Fibroblast of the aortic adventitia (primary cell): ENCODE measurements at places on chromosomes 7 and 10. TPM values are rescaled to one million over a fixed set of nuclear protein-coding genes. Genes with fewer than 3 reads are reported as not detected.

The SPDYE5 gene
- 0.09 TPM in 1 of 2 replicates, not detected in the other for total RNA-seq

The FAS gene
- 55.5 and 61.9 TPM in 2 replicates for total RNA-seq

The ODAD2 gene
- total RNA-seq, result 0.18 and 0.57 TPM in 2 replicates

The STAG3 gene
- total RNA-seq, result 0.90 and 4.8 TPM in 2 replicates

The ZNF487 gene
- 6.1 and 36.5 TPM in 2 replicates for total RNA-seq

The KCNIP2 gene
- total RNA-seq, result 0.82 and 1.2 TPM in 2 replicates

The NRG3 gene
- not detected in 2 replicates for total RNA-seq

The PIP gene
- not detected in 2 replicates for total RNA-seq

The SFTPA1 gene
- total RNA-seq, result not detected in 2 replicates

The ZNF12 gene
- 16.9 and 36.9 TPM in 2 replicates for total RNA-seq

The OR9A2 gene
- total RNA-seq, result not detected in 2 replicates

The MUC12 gene
- total RNA-seq, result not detected in 2 replicates

The GPNMB gene
- total RNA-seq, result 479 and 525 TPM in 2 replicates

The GIMAP6 gene
- total RNA-seq, result 0.18 and 0.74 TPM in 2 replicates

The CALML3 gene
- not detected in 2 replicates for total RNA-seq

The SFTPD gene
- total RNA-seq, result not detected in 2 replicates

The CALHM1 gene
- total RNA-seq, result not detected in 2 replicates

The SRRM3 gene
- total RNA-seq, result 0.18 and 1.3 TPM in 2 replicates

The EBF3 gene
- 5.2 and 14.7 TPM in 2 replicates for total RNA-seq

The SLC35B4 gene
- total RNA-seq, result 7.8 and 18.4 TPM in 2 replicates

The HABP2 gene
- not detected in 2 replicates for total RNA-seq

The PNLIP gene
- not detected in 2 replicates for total RNA-seq

The OR2A5 gene
- total RNA-seq, result not detected in 2 replicates

The PRLHR gene
- not detected in 2 replicates for total RNA-seq

The NME8 gene
- total RNA-seq, result not detected in 2 replicates

The CYP2C19 gene
- not detected in 2 replicates for total RNA-seq

The LDB3 gene
- under 0.01 TPM in 1 of 2 replicates, not detected in the other for total RNA-seq

The OR6V1 gene
- not detected in 2 replicates for total RNA-seq

The PTPRN2 gene
- total RNA-seq, result 0.09 and 2.5 TPM in 2 replicates

The TSPAN15 gene
- 0.27 and 1.2 TPM in 2 replicates for total RNA-seq

The CACNA2D1 gene
- 46.0 and 90.5 TPM in 2 replicates for total RNA-seq
